CD4-positive, alpha-beta T cell treated with Interleukin-17A for 4 hours (primary cell): ENCODE measurements at places on chromosomes 7 and 10.

GRCh38 chr7:106134241-106134640, 22.1 kb upstream of the SYPL1 start:
- DNase-seq, result no peak

GRCh38 chr7:91265693-91266066, 1.4 kb downstream of the FZD1 start:
- no peak for DNase-seq

GRCh38 chr7:129436335-129436923, 2.2 kb downstream of the STRIP2 start:
- DNase-seq, result no peak

DNA sequence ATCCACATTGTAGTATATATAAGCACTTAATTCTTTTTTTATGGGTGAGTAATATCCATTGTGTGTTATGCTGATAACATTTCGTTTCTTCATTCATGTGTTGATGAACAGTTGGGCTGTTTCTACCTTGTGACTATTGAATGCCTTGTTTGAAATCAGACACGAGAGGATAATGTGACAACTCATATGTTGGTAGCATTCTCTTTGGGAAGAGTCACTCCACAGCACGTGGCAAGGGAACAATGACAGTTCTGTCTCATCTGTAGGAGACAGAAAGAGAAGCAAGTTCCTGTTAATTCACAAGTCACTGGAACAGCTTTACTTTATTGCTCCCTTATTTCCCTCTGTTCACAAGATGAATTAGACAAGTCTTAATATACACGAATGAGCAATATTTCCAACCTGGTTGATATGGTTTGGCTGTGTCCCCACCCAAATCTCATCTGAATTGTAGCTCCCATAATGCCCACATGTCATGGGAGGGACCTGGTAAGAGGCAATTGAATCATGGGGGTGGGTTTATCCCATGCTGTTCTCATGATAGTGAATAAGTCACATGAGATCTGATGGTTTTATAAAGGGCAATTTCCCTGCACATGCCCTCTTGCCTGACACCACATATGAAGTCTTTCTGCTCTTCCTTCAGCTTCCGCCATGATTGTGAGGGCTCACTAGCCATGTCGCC, 125.3 kb downstream of the SEC23IP start:
- DNase-seq, result no peak

DNA sequence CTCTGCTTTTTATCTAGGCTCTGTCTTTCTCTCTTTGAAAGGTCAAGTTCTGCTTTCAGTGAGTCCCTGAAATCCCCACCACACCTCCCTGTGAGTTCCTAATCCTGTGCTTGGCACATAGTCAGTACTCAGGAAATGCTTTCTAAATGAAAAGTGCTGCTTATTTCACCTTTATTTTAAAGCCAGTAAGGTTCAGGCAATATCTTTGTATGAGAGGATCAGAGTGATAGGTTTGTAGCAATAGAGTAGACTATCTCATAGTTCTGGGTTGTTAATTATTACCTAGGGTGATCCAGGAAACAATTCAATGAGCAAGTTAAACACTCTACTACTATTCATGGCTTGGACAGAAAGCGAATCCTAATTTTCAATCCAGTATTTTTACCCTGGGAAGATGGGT, 7.4 kb upstream of the LAMB1 start:
- no peak for DNase-seq

- no peak for DNase-seq
These were observed 173.7 kb downstream of the BUB3 start for GRCh38 chr10:123327896-123328295.

- DNase-seq, result no peak
These were observed 53.6 kb upstream of the ELN start for GRCh38 chr7:73974101-73974947.

GRCh38 chr7:107528461-107528860, 35.3 kb downstream of the COG5 start:
- no peak for DNase-seq

DNA sequence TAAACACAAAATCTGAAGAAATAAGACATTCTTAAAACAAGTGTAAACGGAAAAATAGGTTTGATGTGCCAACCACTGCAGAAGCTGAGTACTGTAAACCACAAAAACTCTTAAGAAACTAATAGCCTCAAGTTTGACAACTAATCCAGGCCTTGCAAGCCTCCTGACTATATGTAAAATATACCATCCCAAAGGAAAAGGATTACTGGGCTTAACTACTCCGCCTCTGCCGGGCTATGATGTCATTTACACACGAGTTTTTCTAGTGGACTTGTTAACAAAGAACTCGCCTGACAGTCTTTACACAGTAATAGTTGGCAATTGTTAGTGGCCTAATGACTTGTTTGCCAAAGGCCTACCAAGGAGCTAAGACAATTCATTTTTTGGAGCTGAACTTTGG, 2.1 kb downstream of the KIF5B start:
- DNase-seq, result no peak

GRCh38 chr10:621981-622740, 67.3 kb downstream of the DIP2C start:
- no peak for DNase-seq

DNA sequence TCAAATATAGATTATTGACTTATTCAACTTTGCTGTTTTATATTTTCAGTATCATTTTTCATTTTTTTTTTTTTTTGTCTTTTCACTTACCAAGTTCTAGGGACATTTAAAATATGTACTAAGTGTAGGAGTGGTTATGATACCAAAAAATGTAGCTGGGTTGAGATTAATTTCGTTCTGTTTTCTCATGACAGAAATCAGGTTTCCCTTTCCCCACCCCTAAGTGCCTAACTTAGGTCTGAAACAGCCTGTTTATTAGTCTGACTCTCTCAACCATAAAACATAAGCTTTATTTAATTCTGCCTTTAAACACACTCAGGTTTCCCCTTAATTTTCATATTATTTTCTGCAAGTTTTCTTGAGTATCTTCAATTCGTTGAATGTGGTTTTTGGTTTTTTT, 22.1 kb downstream of the TMEM106B start:
- no peak for DNase-seq

- DNase-seq, result no peak
These were observed 108.4 kb downstream of the ZNF365 start for GRCh38 chr10:62482581-62482980.

DNA sequence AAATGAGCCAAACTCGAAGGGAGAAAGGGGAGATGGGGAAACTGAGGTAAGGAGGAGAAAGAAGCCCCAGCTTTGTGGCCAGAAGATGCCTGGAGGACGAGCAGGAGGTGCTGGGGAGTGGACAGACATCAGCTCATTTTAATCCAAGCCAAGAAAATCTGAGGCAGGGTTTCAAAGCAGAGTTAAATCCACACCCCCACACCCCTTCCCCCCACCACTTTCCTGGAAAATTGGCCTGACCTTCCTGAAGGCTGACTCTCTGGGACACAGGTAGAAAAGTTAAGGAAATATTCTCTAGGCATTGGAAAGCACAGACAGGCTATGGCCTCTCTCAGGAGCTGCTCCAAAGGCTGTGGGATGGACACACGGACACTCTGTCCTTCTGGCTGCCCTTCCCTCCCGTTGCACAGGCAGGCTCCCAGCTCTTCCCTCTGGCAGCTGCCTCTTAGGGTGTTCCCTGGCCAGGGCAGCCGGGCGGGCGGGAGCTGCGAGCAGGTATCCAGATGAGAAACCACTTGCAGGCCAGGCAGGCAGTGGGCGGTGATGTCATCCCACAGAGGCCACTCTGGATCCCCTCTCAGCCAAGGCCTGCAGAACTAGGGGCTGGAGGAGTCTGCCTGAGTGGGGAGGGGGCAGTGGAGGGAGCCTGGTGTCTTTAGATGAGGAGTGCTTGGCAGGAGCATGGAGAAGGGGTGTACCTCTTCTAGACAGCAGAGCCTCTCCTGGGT, 171.8 kb downstream of the NEURL1 start:
- DNase-seq, result no peak

GRCh38 chr7:147852833-147853232, 737.7 kb upstream of the C7orf33 start:
- DNase-seq, result no peak

DNA sequence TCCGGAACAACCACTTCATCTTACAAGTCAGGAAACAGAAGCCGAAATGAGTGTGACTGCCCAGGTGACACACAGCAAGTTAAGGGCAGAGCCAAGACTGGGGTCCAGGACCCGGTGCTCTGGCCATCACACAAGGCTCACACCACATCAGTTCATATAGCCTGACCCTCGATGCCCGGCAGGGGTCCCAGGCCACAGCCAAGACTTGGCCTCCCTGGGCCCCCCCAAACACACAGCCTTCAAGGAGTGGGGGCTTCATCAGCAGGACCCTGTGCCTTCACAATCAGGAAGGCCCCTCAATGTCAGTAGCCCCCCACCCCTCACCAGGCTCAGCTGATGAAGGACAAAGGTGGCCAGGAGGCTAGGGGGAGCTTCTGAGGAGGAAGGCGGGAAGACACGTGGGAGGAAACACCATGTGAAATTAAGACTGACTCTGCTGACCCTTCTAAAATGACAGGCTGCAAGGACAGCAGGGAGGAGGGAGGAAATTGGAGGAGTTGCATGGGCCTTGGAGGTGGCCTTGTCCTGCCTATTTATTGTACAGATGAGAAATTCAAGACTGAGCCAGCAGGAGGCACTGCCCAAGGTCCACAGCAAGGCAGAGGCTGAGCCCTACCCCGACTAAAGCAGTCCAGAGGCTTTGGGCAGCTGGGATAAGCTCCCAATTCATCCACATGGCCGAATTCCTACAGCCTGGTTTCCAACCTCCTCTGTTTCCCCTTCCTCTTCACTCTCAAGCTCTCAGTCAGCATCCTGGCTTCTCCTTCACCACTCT, 216.1 kb upstream of the ZMIZ1 start:
- DNase-seq, result peak; percentile 35

GRCh38 chr10:131944412-131944811, 37.3 kb downstream of the BNIP3 start:
- DNase-seq, result no peak

DNA sequence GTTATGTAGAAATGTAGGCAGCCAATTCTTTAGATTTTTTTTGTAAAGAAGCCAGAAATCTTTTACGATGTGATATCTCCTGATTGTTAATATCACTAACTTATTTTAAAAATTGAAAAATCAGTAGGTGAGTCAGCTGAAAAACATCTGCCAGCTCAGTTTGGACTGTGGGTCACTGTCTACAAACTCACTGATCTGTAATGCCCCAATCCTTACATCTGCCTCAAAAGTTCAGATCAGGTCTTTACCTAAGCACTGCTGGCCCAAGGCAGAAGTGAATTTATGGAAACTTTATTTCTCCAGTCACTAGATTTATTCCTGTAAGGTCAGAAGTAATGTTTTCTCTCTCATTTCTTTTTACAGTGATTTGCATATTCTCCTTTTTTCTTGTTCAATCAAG, 31.0 kb upstream of the FAM13C start:
- DNase-seq, result no peak

DNA sequence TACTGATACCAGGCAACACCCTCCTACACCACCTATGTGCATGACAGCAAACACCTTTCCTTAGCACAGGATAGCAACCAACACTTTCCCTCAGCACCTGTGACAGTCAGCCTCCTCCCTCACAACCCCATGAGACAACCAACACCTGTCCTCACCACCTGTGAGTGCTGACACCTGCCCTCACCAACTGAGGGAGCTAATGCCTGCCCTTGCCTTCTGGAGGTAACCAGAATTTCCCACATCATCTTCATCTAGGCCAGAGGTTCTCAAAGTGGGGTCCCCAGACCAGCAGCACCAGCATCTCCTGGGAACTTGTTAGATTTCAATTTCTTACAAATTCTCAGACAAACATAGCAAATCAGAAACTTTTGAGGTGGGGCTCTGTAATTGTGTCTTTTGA, 112.5 kb downstream of the GRID1 start:
- DNase-seq, result no peak

GRCh38 chr7:151339651-151340382, 1.8 kb upstream of the NUB1 start:
- no peak for DNase-seq

DNA sequence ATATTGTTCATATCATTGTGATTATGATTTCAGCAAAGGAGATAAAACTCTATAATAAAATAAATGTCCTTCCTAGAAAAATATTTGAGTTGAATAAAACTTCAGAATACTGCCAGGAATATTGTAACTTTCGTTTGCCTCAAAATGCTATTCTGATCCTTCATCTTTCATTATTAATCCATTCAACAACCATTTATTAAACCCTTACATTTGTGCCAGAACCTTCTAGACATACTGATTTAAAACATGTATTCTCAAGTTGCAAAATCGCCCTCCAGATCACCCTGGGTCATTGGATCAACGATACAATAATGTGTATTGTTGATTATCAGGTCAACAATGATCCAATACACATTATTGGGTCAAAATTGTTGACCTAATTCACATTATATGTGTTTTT, 759.8 kb downstream of the CNTNAP2 start:
- DNase-seq, result no peak

- no peak for DNase-seq
These were observed 96.9 kb downstream of the UBE3C start for GRCh38 chr7:157235357-157236333.

DNA sequence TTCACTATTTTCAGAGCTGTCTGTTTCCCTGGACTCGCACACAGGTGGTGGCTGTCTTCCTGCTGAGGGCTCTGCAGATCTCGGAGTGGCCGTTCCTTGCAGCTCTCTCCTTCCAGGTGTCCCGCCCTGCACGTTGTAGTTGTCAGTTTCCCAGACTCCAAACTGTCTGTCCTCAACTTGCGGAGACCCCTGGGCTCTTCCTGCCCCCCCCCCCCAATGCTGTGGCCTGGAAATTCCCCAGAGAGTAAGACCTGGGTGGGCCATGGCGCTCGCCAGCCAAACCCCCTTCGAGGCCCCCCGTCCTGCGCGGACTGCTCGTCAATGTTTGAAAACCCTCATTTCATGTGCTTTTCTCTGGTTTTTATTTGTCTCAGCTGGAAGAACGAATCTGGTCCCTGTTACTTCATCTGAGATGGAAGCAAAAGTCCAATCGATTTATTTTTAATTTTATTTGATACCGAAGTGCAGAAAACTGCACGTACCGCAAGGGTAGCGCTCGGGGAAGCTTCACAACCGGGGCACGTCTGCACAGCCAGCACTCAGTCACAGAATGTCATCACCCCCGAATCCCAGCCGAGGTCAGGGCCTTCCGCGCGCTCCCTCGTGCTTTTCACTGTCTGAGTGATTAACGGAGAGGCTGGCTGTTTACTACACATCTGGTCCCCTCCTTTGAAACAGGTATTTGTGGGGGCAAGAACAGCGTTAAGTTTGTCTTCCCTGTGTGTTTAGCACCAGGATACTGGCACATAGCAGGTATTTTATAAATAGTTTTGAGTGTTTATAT, 46.4 kb upstream of the NKX6-2 start:
- no peak for DNase-seq
